Aorta (tissue), 5 donors: ENCODE measurements at places on chromosomes 1 and 21.

DNA sequence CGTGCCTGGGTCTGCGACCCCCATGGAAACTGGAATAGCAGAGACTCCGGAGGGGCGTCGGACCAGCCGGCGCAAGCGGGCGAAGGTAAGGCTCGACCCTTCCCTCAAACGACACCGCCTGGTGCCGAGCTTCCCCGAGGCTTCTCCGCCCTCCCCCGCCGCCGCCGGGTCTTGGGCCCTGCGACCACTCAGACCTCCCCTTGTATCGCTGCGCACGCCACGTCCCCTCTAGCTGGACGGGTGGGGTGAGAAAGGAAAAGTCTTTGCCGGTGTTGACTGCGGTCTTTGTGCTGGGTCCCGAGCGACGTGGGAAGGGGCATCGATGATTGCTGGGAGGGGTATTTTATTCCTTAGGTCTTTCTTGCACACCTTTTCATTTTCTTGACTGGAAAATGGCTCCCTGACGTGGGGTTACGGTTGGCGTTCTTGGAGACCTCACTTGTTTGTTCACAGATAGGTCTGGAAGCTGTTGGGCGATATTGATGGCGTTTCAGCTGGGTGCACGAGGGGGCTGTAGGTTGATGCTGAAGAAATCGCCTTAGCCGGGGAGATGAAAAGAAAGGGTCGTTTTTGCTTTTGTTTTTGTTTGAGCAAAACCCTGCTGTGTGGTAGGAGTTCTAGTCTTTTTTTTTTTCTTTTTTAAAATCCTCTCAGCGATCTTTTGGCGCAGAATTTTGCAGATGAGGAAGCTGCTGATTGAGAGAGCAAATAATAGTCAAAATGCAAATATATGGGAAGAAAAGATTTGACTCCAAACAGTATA lies 776 bp downstream of the KDM1A start:
- H3K4me3 ChIP-seq: peak overlapping the region; percentile 71
- peaks cover 2% of the 10 kb centered on the region for H3K4me1 ChIP-seq
- no peaks in the 10 kb centered on the region for H3K27me3 ChIP-seq
- H3K27ac ChIP-seq: no peak overlapping the region
- peak; percentile 81 for DNase-seq

DNA sequence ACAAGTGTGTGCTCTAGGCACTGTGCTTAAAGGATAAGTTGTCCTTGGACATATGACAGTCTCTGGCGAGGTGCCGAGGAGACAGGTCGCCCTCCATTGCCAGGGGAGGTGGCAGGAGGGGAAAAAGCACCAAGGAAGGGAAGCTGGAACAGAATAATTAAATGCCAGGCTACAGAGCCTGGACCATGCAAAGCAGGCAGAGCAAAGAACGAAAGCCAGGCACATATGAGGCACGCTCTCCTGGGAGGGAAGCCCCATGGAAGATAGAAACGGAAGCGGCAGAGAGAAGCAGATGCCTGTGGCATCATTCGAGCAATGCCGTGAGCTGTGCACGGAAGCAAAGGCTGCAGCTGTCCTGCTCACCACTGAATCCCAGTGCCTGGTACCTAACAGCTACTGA lies 91.2 kb downstream of the JAK1 start:
- H3K27me3 ChIP-seq: no peaks in the 10 kb centered on the region
- H3K27ac ChIP-seq: no peak overlapping the region
- peaks cover 6% of the 10 kb centered on the region for H3K36me3 ChIP-seq
- DNase-seq: no peak
- no peak overlapping the region for H3K4me3 ChIP-seq

GRCh38 chr1:43272576-43273571 lies 3.1 kb downstream of the TMEM125 start:
- no peak for DNase-seq
- no peaks in the 10 kb centered on the region for H3K4me1 ChIP-seq
- no peaks in the 10 kb centered on the region for H3K36me3 ChIP-seq
- H3K4me3 ChIP-seq: no peak overlapping the region
- H3K27ac ChIP-seq: no peak overlapping the region
- H3K27me3 ChIP-seq: no peaks in the 10 kb centered on the region

GRCh38 chr1:247376659-247377058 lies 39.3 kb upstream of the NLRP3 start:
- H3K36me3 ChIP-seq: no peaks in the 10 kb centered on the region
- no peak for DNase-seq
- H3K27me3 ChIP-seq: no peaks in the 10 kb centered on the region
- no peak overlapping the region for H3K27ac ChIP-seq

DNA sequence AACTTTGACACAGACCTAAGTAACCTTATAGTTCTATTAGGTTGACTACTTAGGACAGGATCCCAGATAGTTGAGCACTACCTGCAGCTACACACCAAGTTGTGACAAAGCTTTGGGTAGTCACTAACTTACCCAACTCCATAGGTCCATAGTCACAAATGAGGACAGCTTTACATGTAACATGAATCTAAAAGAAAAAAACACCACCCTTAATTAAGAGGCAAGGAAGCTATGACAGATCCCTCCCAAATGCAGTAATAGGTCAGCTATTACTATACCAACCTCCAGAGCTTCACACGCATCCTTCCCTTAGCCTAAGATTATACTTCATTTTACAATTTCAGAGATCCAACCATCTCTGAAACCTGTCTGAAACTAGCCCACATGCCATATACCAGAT lies 12.7 kb upstream of the RAB42 start:
- no peaks in the 10 kb centered on the region for H3K4me1 ChIP-seq
- no peak overlapping the region for H3K4me3 ChIP-seq
- H3K36me3 ChIP-seq: peaks cover 5% of the 10 kb centered on the region
- no peaks in the 10 kb centered on the region for H3K27me3 ChIP-seq

GRCh38 chr1:11150326-11150725 lies 38.8 kb upstream of the ANGPTL7 start:
- peaks cover 10% of the 10 kb centered on the region for H3K36me3 ChIP-seq
- peaks cover 2% of the 10 kb centered on the region for H3K4me1 ChIP-seq
- no peaks in the 10 kb centered on the region for H3K27me3 ChIP-seq
- no peak overlapping the region for H3K4me3 ChIP-seq

- no peaks in the 10 kb centered on the region for H3K36me3 ChIP-seq
- no peaks in the 10 kb centered on the region for H3K27me3 ChIP-seq
- DNase-seq: no peak
- no peaks in the 10 kb centered on the region for H3K4me1 ChIP-seq
- peak overlapping the region; percentile 62 for H3K4me3 ChIP-seq
- no peak overlapping the region for H3K27ac ChIP-seq
Observed at GRCh38 chr1:998745-998994, 1.2 kb downstream of the HES4 start.

DNA sequence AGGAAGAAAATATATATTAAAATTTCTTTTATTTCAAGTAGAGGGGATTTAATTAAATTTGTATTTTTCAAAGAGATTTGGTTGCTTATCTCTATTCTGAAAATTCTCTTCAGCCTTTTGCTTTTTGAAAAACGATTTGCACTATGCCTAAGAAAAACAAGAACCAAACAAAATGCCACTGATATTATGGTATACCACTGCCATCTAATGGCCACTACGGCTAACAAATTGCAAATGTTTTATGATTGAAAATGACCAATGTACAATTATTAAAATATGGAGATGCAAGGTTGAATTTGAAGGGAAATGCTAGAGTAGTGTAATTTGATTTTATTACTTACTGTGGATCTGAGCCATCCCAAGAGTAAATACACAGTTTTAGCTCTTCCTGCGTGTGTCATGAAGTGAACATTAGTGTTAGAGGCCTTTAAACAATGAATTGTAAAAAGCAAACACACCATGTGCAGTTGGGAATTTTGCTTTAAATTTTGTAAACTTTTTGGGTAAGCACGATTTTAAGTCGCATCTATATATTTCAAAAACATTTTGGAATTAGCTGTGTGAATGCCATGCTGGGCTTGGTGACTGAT lies 137.4 kb upstream of the USP25 start:
- H3K4me1 ChIP-seq: no peaks in the 10 kb centered on the region
